ENCODE measurements at places on chromosomes 6 and 20.

GRCh38 chr20:20299904-20300303 lies 68.0 kb upstream of the INSM1 start:
- DNase-seq: no peak

DNA sequence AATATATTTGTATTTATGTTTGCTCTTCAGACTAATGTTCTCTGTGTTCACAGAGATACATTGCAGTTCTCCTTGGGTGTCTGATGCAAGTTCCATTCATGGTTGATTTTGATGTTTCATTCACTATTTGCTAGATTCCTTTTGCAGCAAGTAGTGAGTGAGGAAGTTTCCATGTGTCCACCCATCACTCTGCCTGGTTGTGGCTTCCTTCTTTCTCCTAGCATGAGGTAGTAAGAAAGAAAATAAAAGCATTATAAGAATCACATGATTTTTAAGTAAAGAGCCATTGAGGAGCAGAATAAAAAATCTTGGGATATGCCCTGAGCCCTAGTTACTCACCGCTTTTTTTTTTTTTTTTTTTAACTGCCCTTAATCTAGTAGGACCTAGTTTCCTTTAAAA lies 8.7 kb downstream of the SASH1 start:
- no peak for DNase-seq

DNA sequence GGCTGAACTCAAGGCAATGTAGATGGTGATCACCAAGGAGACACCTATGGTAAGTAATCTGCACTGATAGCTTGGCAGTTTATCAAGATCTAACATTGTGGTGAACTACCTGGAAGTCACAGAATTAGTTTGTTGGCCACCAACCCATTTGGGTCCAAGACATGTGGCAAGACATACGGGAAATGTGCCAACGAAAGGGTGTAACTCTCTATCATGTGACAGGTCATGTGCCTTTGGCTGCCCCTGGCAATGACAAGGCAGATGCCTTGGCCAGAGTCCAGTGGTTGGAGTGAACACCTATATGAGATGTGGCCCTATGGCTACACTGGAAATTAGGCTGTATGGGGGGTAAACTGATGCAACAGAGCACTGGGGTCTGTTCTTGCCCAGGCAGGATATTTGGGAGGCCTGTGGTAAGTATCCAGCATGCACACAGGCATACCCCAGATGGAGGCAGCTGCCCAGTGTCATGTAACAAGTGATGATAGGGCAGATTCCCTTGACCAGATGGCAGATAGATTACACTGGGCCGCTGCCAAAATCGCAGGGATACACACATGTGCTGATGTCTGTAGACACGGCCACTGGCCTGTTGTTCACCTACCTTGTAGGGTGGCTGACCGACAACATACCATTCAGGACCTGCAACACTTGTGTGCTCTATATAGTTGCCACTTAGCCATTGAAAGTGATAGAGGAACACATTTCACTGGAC lies 35.5 kb upstream of the HSF2 start:
- no peak for DNase-seq

GRCh38 chr6:104954190-104954797 lies 2.6 kb upstream of the LIN28B start:
- DNase-seq: no peak

- no peak for DNase-seq
Measured at GRCh38 chr20:60512443-60512842, 554.2 kb downstream of the CDH26 start.

- DNase-seq: no peak
Measured at GRCh38 chr20:5504061-5504739, 187.4 kb upstream of the PROKR2 start.

- no peak for DNase-seq
Measured at GRCh38 chr20:24350923-24351368, 118.5 kb upstream of the SYNDIG1 start.

- DNase-seq: no peak
Measured at GRCh38 chr6:155221086-155221485, 42.7 kb upstream of the CLDN20 start.

- no peak for DNase-seq
Measured at GRCh38 chr6:122681705-122682104, 71.5 kb downstream of the PKIB start.
